BJ (cell line): ENCODE measurements at places on chromosomes 7 and 10.

DNA sequence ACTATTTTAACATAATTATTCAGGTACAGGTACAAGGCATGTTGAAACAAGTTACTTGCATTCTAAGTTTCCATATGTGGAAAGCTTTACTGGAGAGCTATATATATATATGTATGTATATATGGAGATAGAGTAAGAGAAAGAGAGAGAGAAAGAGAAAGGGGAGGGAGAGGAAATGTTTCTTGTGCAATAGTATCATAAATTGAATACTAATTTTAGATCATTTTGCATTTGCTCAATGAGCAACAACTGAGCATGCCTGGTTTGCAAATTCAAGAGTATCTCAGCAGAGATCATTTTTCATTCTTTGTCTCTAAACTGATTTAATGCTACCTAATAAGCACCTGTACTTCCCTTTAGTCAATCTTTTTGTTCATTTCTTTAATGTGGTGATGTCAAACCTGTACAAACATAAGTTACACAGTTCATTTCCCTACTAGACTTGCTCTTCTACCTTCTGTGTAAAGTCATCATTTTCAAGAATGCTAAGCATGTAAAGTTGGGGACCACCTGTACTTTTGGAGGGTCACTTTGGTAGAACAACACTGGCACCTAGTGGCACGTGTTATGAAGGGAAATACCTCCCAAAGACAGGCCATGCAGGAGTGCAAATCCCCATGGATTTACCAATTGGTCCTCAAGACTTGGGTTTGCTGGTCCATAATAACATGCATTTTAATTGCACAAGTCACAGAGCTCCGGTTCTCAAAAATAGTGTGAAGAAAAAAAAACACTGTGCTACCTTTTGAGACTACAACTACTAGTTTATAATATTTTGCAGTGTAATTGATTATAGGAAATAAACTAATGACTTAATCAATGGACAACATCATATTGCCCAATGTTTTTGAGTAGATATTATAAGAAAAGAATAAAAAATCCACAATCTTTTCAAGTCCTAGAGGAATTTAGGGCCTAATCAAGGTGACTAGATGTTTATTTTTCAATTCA, 431.2 kb upstream of the IGFBP3 start:
- DNase-seq: peak; percentile 12

DNA sequence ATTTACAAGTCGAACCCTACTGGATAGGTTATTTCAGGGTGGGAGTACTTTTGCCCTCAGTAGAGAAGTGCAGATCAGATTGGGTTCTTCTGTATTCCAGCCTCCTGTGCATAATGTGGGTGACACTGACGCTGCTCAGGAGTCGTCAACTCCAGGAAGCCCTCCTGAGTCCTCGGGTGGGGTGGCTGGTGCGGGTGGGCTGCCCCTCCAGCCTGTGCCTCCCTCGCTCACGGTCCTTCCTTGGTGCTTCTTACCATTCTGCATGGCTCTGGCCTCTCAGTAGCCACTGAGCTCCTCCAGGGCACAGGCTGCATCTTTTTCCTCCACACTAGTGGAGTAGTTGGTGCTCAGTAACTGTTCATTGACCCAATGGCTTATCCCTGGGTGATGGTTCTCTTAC, 4.3 kb downstream of the CDH23 start:
- DNase-seq: no peak

- peak; percentile 26 for DNase-seq
These were observed 90.5 kb downstream of the TWIST1 start for GRCh38 chr7:19026888-19027287.

DNA sequence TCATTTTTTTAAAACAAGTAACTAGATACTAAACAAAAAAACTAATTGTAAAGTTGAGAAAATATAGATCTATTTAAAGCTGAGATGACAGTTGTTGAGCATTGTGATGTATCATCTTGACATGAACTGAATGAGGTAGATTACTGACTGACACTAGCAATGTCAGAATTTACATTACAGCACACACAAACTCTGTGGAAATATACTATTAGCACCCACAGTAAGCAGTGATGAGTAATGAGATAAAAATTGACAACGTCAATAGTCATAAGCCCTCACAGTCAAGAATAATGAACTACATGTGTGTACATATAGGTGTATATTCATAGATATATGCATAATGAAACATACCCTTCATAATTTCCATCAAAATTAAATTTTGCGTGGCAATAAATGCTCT, 368.4 kb downstream of the TFEC start:
- DNase-seq: no peak

- DNase-seq: no peak
These were observed 71.5 kb upstream of the ADO start for GRCh38 chr10:62732841-62733653.

DNA sequence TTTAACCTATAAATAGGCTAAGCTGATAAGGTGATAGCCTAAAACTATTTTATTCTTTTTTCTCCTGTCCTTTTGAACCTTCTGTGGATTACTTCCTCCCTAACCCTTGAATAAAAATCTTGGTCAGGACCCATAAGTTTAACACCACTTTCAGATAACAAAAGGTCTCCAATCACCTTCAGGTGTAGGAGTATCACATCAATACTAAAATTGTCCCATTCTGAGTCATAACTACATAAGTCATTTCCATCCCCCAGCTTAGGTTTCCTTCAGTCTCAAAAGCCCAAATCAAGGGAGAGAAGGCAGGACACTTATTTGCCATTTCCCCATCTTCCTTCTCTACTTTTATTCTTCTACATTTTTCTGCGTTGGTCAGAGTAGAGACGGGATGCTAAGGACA, 56.9 kb upstream of the WNT16 start:
- no peak for DNase-seq

DNA sequence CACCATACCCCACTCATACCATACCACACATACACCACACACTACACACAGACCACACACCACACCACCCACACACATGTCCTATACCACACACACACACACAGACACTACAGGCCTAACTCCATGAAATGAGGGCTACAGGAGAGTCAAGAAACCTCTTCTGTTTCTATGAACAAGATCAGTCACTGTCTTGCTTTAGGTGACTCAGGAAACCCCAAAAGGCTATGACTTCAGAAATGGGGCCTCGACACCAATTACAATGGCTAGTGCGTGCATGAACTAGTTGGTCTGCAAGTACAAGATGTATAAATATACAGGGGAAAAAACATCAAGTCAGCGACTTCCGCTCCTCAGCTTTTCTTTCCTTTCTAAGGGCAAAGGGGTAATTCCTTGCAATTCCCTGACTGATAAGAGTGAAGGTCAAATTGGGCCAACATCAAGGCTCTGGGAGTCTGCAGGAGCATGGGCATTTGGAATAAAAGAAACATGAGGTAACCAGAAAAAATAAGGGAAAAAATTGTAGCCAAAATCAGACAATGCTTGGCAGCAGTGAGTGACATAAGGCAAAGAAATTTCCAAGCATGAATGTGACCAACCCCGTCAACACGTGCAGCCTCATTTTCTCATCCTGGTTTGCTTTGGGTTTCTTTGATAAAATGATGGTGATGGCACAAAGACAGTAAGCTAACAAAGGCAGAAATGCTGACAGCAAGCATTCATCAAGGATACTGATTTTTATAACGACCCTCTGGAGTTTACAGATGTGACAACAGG, 1.5 kb downstream of the PKD1L1 start:
- DNase-seq: no peak

GRCh38 chr7:108248821-108249220, 118.7 kb upstream of the LAMB4 start:
- no peak for DNase-seq
